NCI-H1694 treated with DMSO at 0.1 percent for 48 hours (cell line): ENCODE measurements at places on chromosomes 11 and 22.
A peak's percentile ranks its signal among the peaks of the same experiment; 100 is the strongest.

DNA sequence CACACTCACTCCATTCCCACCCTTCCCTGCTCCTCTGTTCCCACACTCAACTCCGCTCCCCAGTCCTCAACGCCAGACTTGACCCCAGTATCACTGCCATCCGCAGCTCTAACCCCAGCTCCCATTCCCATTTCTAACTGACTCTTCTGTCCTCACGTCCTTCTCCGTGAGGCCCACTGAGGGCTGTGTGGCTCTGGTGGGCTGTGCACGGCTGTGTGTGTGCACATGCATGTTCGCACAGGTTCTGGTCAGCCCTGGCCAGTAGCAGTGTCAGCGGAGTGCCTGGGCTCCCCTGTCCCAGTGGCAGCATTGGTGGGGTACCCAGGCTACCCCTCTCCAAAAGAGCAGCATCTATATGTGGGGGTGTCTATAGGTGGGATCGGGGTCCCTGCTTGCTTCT lies 5.0 kb downstream of the CAPN1 start:
- DNase-seq = no peak

DNA sequence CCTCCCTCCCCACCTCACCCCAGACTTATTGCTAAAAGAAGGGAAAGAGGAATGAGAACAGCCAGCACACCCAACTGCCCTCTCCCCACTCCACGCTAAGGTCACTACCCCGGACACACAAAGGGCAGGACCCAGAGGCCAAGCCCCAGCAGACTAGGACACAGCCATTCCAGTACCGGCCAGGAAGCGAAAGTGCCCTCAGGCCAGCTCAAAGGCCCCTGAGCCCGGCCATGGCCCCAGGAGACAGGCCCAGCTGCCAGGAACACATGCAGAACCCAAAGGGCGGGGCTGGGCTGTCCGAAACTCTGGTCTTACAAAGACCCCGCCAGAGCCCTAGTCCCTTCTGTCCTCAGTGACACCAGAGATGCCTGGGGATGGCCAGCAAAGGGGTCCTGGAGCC lies 5.5 kb downstream of the RCOR2 start:
- no peak for DNase-seq

- DNase-seq = no peak
Measured at GRCh38 chr11:119206511-119207414, 624 bp downstream of the CBL start.

DNA sequence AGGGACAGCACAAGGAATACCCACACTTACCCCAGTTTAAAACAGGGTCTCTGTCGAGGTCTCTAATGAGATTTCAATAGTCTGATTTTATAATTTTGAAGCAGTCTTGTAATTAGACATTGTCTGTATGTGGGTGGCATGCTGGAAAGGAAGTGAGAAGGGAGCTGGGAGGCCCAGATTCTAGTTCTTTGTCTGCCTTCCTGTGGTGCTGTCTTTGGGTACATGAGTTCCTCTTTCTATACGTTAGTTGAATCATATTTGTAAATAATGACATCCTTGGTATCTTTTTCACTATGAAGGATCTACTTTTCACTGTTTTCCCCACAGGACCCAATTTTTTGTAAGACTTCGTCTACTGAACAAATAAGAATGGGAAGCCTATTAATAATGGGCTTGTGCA lies 42.0 kb upstream of the TENM4 start:
- no peak for DNase-seq

- no peak for DNase-seq
Measured at GRCh38 chr11:76234416-76235232, 28.3 kb upstream of the WNT11 start.

DNA sequence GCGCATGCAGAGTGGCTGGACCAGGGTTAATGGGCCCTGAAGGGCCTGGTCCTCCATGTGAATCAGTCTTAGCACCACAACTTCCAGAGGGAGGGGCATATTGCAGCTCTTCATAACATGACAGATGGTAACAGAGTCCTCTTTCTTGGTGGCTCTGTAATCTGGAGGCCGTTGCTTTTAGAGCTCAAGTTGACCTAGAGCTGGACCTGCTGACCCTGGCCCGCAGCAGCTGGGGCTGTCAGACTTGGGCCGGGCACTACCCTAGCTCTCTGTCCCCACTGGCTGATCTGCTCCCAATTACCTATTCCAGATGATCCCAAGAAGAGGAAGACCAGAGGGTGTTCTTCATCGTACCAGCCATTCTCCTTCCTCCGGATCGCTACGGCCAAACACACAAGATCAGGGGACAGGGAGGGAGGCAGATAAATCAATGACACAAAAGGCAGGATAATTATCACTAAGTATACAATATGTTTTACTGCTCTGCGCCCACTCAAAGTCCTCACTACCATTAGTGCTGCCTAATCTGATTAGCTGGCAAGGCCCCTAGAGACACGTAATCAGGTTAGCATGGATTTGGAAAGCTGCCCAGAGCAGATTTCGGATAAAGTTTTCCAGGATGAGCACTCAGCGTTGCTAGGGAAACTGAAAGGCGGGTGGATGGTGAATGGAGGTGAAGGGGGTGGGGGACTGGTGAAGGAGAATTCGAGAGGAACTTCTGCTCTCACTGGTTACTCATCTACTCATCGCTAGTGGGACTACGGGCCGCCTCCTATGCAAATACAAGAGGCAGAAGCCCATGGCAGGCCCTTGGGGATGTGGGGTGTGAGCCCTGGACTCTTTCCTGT lies 64.5 kb upstream of the PHOX2A start:
- DNase-seq = peak; percentile 85

- no peak for DNase-seq
Measured at GRCh38 chr11:11468954-11469353, 115.9 kb upstream of the CSNK2A3 start.

GRCh38 chr11:111358038-111359001 lies 20.8 kb downstream of the POU2AF1 start:
- no peak for DNase-seq

GRCh38 chr11:104246590-104246989 lies 82.6 kb upstream of the PDGFD start:
- DNase-seq = no peak

DNA sequence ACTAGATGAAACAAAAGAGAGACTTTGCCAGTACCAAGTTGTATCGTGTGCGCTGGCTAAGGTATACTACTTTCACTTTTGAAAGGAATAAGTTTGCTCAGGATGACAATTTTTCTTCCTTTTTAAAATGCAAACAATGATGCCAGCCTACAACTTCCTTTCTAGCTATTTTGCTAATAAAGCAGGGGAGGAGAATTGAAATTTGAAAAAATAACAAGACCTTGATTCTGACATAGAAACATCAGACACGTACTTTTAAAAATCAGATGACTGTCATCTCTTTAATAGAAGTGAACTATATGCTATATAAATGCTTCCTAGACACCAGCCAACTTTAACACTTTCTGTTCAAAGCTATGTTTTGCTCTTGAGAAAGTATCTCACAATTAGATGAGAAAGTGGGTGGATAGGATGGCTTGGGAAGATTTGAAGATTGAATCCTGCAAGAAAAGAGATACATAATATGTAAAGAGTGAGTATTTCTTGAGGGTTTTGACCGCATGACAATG lies 41.7 kb upstream of the BLID start:
- no peak for DNase-seq

DNA sequence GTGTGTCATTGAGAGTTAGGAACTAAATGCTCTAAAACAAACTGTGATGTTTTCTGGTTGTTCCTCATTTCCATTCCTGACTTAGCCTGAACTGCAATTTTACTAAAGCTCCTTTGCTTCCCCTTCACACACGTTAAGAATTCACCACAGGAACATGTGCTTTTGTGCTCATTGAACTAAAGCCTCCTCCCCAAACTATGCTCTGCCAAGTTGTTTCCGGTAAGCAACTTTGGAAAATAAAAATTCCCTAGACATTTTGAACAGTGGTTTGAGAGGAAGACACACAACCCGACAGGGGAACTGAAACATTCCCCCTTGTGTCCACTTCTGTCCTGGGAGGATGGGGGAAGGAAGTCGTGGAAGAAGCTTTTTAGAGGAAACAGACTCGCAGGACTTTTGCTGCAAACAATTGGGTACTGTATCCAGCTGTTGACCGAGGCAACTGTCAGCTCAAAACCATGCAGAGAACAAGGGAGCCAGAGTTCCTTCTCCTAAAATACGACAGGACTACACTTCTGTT lies 66.9 kb downstream of the GAB2 start:
- no peak for DNase-seq

- no peak for DNase-seq
Measured at GRCh38 chr11:78189174-78189724, 530 bp downstream of the USP35 start.

DNA sequence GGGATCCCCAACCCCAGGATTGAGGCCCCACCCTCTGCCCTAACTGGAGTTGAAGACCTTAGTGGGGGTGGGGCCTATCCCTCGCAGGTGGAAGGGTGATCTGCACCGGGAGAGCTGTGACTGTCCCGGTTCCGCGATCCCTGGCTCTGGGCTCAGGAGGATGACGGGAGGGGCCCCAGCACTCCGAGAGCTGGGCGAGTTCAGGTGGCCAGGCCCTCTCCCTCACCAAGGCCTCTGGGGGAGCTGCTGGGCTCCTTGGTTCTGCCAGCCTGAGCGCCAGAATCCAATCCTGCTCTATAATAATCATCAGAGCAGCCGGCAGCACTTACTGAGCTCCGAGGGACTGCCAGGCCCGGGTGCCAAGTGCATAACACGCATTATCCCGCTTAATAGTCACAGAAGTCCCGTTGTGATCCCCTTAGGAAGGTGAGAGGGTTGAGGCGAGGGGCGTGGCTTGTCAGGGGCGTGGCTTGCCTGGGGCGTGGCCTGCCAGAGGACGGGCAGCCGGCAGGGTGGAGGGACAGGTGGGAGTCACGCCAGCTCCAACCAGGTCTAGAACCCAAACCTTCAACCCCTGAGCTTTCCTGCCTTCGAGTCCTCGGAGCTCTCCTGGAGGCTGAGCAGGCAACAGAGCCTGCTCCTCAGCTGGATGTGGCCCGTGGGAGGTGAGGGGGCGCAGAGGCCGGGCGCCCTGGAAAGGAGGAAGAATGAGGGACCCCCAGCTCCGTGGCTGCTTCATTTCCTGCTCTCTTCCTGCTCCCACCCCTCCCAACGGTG lies 7.3 kb upstream of the SYT7 start:
- peak; percentile 12 for DNase-seq

DNA sequence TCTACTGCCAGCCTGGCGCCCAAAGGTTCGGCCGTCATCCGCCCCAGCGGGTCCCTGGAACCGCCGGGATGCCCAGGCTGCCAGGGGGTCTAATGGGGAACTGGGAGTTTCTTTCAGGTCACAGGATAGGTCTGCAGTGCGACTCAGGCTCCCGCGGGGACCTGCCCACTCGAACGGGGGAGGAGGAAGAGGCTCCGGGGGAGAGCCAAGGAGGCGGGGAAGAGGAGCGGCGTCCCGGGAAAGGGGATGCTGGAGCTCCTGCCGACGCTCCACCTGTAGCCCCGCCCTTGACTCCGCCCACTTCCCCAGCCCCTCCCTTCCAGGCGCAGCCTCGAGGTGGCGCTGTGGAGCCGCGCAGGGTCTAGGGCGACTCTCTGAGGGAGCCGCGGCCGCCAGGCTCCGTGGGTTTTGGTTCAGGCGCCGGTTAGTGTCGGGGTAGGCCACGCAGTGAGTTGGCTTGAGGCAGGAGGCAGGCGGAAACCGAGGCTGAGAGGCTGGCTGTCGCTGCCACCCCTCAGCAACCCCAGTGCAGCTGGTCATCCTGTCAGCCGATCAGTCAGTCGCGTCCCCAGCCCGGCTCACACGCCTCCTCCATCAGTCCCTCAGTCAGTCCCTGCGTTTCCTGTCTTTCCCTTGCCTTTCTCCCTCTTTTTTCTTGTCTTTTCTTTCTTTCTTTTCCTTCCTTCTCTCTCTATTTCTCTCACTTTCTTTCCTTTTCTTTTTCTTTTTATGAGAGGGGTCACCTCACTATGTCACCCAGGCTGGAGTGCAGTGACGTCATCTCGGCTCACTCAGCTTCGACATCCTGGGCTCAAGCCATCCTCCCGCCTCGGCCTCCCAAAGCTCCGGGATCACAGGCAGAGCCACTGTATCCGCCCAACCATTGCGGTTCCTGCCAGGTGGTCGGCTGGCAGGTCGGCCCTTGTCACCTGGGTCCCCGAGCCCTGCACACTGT lies 26.4 kb downstream of the YWHAH start:
- DNase-seq = peak; percentile 51

- no peak for DNase-seq
Measured at GRCh38 chr22:46606886-46607285, 13.3 kb upstream of the GRAMD4 start.

DNA sequence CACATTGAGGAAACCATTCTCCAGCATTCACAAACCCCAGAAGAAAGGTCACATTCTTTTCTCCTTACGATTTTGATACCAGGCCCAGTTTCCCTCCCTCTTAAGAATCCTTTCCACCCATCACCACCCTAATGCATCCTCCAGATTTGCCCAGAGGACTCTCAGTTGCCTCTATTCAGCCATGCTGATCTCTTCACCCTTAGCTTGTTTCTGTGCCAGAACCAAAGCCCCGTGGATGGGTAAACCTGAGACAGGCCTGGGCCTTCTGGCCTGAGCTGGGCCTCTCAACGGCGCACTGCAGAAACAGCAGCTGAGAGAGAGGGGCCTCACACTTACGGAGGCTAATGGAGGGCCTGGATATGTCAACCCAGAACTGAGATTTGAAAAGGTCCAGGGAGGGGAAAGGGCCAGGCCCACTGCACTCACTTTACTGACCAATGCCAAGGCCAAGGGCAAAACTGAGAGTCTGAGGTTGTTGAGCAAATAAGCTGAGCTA lies 32.2 kb upstream of the OAF start:
- no peak for DNase-seq

DNA sequence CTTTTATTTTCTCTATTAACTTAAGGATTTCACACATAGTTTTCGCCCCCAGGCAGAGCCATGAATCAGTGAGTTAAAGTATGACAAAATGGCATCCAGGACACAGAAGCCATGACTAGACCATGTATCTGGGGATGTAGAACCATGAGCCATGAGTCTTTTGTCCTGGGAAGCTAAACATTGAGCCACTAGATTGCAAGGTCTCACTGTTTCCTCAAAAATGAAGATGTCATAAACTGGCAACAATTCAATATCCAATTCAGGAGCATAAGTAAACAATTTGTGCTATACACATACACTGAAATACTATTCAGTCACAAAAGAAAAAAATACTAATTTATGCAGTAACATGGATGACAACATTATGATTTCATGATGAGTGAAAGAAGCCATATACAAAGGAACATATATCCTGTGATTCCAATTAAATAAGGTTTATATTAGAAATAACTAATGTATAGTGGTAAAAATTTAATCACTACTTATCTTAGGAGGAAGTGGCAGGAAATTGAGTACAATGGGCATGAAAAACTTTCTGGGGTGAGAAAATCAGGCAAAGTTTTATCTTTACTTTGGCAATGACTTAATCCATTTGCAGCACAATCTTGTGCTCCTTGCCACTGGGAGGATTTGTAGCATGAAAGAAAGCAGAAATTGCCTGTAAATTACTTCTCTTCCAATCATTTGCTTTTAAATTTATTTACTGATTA lies 28.5 kb upstream of the CARD16 start:
- no peak for DNase-seq

- no peak for DNase-seq
Measured at GRCh38 chr11:134951305-134951700, 539.3 kb upstream of the B3GAT1 start.

GRCh38 chr11:107118025-107118720 lies 99.9 kb upstream of the GUCY1A2 start:
- no peak for DNase-seq
